ENCODE measurements at places on chromosomes 5 and 9.

- DNase-seq = no peak
These were observed 134.5 kb upstream of the SPEF2 start for GRCh38 chr5:35483191-35483590.

DNA sequence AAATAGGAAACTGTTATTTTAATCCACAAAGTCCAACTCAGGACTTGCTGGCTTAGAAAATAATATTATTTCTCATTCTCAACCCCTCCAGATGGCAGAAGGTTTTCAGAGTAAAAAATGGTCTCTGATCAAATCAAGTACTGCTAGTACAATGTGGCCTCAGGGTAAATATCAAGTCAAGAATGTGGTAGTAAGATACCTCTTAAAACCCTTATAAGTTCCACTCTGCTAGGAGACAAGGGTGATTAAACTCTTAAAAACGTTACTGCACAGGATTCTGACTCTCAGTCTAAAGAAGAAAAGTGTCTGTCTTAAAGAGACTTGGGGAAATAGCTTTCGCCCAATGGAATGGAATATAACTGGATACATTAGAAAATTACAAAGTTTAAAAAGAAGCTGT is 120.8 kb upstream of the PDE4D start:
- DNase-seq = no peak

- DNase-seq = no peak
These were observed 93.7 kb upstream of the ERBIN start for GRCh38 chr5:65832603-65833228.

- no peak for DNase-seq
These were observed 169.1 kb upstream of the PIK3R1 start for GRCh38 chr5:68046445-68046844.

DNA sequence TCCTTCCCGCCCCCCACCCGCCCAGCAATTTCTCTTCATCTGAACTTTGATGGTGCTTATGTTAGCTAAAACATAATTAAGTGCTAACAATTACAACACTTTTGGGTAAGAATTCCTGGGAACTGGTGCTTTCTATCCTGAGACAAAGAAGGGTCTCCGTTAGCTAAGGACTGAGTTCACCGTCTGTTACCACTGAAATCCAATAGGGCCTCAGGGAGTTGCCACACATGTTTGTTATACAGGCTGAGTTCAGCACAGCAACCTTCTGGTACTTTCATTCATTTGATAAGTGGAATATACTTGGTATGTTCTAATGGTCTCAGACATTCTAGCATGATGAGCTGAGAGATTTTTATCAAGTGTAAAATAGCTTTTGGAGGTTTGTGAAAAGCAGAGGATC is 437.9 kb downstream of the EFNA5 start:
- no peak for DNase-seq

DNA sequence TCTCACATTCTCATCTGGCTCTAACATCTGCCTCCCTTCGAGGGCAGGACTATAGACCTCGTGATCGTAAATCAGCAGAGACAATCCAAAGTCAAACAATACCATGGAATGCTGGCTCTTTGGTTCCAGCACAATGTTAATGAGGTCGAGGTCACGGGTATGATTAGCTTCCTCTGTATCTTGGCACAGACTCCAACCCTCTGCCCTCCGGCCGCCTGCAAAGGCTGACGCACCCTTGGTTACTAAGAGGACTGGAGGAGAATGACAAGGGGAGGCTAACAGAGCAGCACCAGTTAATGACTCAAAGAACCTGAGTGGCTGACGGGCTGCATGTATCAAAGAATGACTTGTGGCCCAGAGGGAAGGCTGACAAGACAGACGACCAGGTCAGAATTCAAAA is 10.1 kb downstream of the LHFPL2 start:
- no peak for DNase-seq

- DNase-seq = no peak
These were observed 116.6 kb upstream of the ABCA1 start for GRCh38 chr9:105044518-105044917.

GRCh38 chr9:79699479-79699878 is 127.7 kb downstream of the TLE4 start:
- DNase-seq = no peak

DNA sequence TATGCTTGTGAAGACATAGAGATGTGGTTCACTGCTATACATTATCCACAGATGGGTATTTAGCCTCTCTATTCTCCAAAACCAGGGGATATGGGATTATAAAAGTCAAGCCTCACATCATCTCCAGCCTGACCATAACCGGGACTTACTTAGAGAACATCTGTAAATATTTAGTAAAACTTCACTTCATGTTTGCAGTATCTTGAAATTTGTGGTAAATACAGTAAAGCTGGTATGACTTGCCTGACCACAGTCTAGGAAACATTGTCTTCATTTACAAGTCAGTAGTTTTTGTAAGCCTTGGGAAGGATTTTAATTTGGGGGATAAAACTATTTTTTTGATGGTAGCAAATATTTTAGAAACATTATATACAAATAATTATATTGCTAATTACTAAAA is 64.2 kb downstream of the MAST4 start:
- DNase-seq = no peak

DNA sequence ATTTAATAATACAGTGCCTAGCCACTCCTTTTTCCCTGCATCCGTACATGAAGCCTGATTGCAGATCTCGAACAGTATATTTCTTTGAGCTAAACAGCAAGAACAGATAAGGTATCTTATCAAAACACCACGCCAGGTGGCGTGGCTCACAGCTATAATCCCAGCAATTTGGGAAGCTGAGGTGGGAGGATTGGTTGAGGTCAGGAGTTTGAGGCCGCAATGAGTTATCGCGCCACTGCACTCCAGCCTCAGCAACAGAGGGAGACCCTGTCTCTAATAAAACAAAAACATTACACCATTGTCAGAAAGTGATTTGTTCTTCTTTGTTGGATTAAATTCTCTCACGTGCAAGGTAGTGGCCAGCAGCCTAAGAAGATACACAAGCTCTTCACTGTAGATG is 291.2 kb upstream of the DMRT1 start:
- no peak for DNase-seq

- no peak for DNase-seq
These were observed 4.6 kb upstream of the BARX1 start for GRCh38 chr9:93959739-93960154.

DNA sequence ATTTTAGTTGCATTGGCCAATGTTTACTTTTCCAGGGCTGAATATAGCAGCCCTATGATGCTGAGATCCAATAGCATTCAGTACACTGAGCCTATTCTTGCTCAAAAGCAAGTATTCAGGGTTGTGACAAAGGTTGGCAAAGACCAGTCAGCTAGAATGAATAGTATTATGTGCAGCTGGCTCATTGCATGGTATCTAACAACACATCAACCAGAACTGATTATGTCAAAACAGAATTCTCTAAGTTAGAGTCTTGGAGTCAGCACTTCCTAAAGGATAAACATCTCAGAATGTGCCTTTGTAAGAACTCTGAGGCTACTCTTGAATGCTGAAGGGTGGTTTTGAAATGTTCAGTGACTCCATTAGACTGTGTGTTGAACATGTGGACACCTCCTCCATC is 774.5 kb upstream of the RGMB start:
- DNase-seq = no peak

DNA sequence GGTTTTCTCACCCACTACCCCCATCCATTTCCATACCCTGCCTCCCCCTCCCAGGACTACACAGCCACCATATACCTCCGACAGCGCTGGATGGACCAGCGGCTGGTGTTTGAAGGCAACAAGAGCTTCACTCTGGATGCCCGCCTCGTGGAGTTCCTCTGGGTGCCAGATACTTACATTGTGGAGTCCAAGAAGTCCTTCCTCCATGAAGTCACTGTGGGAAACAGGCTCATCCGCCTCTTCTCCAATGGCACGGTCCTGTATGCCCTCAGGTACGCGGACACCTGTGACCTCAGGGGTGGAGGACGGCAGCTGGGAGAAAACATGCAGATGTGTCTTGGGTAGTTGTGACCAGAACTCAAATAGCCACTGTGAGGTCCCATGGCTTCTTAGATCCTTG is 11.6 kb downstream of the GABRP start:
- no peak for DNase-seq

DNA sequence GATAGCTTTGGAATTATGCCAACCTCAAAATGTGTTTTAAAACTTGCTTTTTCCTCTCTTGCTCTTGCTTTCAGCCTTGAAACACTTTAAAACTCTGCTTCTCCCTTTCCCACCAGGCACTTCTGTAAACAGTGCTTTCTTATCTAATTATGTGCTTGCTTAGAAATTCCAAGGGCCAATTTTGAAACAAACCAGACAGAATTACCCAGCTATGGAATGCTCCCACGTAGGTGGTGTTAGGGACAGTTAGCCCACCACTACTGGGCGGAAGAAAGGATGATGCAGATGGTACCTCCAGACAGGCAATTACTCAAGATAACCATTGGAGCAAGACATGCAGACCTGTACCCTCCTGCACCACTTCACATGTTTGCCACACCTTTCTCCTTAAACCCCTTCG is 523.0 kb upstream of the PTPRD start:
- DNase-seq = no peak

- no peak for DNase-seq
These were observed 22.3 kb upstream of the TBCA start for GRCh38 chr5:77798456-77798855.

DNA sequence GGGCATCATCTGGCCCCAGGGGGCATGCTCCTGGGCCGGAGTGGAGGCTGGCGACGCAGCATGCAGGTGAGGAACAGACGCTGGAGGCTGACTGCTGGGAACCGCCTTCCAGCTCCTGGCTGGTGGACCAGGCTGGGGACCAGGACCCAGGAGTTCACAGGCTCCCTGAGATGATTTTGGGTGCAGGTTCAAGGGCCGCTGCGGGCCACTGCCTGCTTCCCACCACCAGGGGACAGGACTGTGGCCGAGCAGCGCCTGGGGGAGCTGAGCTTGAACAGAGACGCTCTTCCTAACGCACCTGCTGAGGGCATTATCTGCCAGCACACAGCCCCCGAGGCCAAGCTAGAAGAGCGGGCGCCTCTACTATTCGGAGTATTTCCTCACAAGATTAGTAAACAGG is 132.1 kb upstream of the RAPGEF1 start:
- no peak for DNase-seq

GRCh38 chr5:124704594-124705284 is 41.7 kb downstream of the ZNF608 start:
- DNase-seq = no peak

GRCh38 chr5:169956756-169957155 is 23.5 kb downstream of the INSYN2B start:
- no peak for DNase-seq

- DNase-seq = no peak
These were observed 866 bp upstream of the SEMA6A start for GRCh38 chr5:116575326-116576052.

GRCh38 chr5:115435065-115435777 is 109.4 kb downstream of the FEM1C start:
- DNase-seq = no peak

DNA sequence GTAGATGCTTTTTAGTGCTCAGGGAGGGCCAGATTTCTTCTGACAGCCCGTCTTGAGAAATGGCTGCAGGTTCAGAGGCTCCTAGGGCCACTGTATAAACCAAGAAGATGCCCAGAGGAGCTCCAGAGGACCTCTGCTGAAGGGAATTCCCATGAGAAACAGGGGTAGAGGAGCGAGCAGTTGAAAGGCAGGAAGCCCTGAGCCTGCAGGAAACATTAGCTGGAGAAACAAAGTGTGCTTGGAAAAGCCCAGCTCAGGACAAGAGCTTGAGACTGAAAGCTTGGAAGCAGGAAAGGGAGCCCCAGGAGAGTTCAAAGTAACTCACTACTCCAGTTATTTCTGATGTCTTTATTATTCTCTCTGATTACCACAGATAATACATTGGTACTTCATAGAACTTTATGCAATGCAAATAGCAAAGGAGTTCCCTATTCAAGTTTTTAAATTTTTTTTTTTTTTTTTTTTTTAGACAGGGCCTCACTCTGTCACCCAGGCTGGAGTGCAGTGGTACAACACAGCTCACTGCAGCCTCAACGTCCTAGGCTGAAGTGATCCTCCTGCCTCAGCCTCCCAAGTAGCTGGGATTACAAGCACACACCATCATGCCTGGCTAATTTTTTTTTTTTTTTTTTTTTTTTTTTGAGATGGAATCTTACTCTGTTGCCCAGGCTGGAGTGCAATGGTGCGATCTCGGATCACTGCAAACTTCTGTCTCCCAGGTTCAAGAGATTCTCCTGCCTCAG is 16.5 kb downstream of the HBEGF start:
- DNase-seq = no peak

DNA sequence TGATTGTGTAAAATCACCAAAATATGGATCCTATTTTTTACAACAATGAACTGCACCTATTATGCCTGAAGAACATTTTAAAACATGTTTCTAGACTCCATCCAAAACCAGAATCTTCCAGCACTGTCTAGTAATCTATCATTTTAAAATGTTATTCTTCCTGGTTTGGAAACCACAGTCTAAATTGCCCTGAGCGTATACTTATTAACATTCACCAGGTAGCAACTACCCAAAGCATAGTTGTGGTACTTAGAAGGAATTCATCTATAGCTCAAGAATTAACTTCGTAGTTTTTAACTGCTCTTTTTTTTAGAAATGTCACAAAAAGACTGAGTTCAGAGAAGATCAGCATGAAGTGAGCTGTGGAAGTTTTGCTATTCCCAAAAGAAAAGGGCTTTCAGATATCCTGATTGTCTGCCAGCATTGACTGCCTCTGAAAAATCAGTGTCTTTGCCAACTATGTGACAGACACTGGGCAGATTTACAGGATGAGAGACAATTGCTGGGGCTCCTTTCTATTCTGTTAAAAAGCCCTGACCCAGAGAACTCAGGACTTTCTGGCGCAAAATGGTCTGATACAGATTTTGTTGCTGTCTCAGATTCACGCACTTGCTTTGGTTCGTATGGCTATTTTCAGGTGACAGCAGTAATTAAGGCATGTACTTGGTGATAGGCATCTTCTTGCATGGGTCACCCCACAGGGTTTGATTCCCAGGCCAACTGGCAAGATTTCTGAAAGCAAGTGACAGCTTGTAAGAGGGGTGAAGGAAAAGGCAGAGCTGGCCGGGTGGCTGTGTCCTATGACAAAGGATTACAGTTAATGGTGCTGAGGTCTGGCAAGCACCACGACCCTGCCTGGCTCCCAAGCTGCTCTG is 152.5 kb upstream of the RAI14 start:
- DNase-seq = no peak

DNA sequence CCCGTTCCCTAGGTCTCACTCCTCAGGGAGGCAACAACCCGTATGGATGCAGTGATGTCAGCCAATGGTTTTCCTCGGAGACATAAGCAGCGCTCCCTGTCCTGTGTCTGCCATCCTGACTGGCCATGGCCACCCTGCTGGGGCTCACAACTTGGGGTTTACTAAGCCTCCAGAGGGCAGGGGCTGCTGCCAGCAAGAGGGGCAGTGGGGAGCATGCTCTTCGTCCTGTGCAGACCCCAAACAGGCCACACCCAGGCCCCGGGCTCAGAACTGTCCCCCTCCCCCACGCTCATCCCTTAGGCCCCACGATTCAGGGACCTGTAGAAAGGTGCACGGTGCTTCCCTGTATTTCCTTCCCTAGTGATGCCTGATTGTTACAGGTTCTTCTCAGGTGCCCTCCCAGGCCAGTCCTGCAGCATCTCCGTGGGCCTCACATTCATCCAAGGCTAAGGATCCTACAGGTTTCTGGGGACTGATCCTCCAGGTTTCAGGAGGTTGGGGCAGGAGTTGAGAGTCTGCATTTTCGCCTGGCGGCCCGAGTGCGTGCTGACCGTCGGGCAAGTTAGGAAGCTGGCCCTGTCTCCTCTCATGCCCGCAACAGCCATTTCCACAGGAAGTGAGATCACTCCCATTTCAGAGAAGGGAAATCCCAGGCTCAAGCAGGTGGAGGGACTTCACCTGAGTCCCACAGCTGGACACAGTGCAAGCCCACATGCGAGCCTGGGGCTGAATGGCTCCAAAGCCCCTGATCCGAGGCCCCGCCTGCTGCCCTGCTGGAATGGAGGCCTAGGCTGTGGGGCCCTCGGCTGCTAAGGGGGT is 217.6 kb downstream of the ROR2 start:
- no peak for DNase-seq
